RPMI8226 (cell line): ENCODE measurements at places on chromosomes 12 and 14.

DNA sequence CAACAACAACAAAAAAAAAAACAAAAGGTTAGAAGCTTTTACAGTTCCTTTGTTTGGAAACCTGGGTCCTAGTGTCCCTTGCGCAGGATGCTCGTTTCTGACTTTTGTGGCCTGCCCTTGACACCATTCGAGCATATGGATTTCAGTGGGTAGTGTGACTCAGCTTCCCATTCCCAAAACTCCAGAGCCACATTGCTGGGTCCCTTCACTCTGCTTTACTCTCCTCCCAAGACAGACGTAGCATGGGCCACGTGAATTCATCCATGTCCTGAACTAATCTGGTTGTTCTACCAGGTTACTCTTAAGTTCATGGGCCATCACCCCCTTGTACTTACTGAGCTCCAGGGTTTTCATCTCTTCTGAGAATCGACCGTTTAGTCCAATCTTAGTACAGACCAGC lies 68.0 kb upstream of the MAX start:
- no peak for DNase-seq

GRCh38 chr14:99562856-99563748 lies 40.9 kb downstream of the CCDC85C start:
- no peak for DNase-seq

- no peak for DNase-seq
Observed at GRCh38 chr14:52103416-52103815, 34.6 kb upstream of the NID2 start.

DNA sequence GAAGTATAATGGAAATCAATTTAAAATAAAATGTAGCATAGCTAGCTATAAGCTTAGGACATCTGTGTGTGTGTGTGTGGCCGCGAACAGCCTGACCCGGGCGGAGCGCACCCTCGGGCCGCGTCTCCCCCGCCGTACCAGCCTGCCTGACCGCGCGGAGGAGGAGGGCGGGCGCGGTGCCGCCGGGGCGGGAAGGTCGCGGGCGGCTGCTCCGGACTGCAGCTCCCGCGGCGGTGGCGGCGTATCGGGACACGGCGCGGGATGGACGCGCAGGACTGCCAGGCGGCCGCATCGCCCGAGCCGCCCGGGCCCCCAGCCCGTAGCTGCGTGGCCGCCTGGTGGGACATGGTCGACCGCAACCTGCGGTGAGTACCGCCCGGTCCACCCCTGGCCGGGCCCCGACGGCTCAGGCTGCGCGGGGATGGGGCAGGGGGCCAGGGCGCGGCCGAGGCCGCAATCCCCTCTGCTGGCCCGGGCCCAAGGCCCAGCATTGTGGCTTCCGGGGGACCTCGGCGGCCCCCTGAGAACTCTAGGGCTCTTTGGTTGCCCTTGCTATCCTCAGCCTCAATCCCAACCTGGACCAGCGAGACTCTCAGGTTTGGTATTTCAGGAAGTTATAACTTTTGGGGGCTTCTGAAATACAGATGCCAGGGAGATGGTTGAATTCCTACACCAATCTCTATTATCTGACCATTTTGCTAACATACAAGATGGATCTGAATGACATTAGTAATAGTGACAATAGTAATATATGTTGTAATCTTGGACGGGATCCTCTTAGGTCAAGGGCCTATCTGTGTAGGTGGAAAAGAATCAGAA lies at the start of gene ABHD12B:
Gene ABHD12B (plus strand): TSS at position 140 of the 819 bp plus-strand sequence. CDS start 122 bp downstream, at position 262.
- DNase-seq = no peak

DNA sequence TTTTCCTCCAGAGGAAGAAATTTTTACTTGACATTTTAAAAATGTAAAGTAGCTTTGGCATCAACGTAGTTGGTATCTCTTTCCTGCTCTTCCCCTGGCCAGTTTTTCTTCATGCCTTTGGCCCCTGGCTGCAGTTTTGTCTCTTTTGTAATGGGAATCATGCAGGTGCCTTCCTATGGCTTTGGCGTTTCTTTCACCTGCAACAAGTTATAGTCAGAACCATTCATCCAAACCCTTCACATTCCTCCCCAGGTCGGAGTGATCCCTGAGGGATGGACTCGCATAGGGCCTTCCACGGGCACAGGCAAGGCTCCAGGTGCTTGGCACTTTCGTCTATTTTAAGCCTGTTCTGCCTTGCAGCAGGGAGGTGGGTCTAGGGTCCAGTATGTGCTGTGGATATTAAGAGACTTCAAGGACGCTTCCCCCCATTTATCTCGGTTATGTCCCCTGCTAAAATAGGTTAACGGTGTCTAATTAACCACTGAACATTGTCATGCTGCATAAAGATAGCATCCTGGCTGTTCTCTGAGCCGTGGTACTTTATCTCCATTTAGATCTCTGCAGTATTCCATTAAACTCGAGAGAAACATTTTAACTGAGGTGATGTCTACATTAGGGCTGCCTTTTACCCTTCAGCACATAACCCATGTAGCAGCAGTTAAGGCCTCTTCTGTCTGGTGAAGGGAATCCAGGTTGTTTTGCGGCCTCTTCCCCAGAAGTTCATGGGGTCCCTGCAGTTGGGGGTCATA lies 66.3 kb downstream of the IFT43 start:
- no peak for DNase-seq

DNA sequence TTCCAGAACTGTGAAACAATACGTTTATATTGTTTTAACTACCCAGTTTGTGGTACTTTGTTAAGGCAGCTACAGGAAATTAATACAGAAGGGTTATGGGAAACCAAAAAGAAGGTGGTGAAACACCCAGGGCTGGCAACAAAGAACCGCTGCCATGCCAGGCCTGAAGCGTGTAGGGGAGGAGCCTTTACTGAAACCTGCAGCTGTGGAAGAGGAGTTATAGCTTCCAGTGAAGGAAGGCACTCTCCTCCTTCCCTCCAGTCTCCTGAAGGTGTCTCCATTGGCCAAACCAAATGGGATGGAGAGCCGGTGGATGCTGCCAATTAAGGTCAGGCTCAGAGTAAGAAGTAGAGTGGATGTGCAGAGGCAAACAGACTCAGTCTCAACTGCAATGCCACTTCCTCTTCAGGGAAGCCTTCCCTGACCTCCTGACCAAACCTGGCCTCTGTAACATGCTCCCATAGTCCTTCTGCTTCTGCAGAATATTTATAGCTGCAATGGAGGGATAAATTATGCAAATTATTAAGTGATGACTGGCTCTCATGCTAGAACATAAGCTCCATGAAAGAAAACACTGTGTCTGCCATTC lies 168.3 kb downstream of the DAD1 start:
- DNase-seq = no peak

- no peak for DNase-seq
Observed at GRCh38 chr12:15627995-15628945, 160.9 kb downstream of the EPS8 start.

DNA sequence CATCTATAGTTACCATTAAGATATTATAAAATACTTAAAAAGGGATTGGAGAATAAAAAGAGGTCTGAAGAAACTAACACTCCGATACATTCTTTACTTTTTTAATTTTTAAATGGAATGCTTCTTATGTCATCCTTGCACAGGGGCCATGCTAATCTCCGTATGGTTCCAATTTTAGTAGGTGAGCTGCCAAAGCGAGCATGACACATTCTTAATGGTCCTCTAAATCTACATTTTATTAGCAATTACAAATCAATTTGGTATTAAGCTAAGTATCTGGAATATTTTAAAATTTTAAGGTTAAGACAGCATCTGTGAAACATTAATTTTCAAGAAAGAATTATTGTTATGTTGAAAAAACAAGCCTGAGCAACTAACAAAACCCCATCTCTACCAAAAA lies 6.2 kb upstream of the ARID4A start:
- no peak for DNase-seq

GRCh38 chr12:103757248-103757647 lies 83.8 kb downstream of the NT5DC3 start:
- DNase-seq = no peak

- no peak for DNase-seq
Observed at GRCh38 chr14:81533212-81533535, 479 bp downstream of the SEL1L start.

GRCh38 chr14:69741055-69741454 lies 25.9 kb upstream of the SRSF5 start:
- DNase-seq = no peak

- DNase-seq = no peak
Observed at GRCh38 chr12:106281804-106282203, 20.7 kb upstream of the TCP11L2 start.

DNA sequence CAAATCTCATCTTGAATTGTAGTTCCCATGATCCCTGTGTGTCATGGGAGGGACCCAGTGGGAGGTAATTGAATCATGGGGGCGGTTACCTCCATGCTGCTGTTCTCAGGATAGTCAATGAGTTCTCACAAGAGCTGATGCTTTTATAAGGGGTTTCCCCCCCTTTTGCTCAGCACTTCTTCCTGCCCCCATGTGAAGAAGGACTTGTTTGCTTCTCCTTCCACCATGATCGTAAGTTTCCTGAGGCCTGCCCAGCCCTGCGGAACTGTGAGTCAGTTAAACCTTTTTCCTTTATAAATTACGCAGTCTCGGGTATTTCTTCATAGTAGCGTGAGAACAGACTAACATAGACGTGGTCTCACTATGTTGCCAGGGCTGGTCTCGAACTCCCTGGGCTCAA lies 56.1 kb upstream of the EIF5 start:
- no peak for DNase-seq

DNA sequence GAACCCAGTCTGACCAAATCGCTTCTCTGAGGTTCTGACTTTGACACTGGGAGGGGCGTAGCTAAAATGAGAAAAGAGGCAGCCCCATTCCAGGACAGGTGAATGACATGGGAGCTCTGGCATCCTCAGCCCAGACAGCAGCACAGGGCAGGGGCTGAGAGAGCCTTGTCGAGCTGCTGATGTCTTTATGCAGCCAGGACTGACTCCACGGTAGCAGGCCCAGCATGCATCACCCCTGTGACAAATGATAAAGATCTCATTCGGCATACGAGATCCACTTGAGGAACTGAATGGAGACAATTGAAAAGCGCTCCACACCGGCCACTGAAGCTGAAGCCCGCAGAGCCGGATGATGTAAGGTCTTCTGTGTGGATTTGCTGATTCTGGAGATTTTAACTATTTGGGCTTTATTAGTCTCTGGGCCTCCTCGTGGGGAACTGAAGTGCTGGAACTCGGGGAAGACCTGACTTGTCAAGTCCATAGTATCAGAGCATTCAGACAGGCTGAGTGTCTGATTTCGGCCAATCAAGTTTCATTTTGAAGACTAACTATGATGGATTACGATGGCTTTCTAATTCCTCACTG lies 56.9 kb upstream of the MAP1LC3B2 start:
- no peak for DNase-seq

DNA sequence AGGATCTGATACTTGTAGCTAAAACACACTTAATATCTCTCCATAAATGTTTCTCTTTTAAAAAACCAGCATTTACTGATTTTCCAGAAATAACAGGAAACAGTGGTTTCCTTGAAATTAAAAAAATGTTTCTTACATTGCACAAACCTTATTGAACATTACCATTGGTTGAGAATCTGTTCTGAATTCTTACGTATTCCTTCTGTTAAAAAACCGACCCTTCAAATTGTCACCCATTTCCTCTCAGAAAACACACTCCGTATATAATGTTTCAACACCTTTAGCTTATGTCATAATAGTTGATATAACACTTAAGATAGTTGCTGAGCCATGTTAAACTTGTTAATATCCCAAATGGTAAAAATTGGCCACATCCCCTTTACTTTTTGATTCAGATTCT lies 51.2 kb downstream of the MSRB3 start:
- DNase-seq = no peak

DNA sequence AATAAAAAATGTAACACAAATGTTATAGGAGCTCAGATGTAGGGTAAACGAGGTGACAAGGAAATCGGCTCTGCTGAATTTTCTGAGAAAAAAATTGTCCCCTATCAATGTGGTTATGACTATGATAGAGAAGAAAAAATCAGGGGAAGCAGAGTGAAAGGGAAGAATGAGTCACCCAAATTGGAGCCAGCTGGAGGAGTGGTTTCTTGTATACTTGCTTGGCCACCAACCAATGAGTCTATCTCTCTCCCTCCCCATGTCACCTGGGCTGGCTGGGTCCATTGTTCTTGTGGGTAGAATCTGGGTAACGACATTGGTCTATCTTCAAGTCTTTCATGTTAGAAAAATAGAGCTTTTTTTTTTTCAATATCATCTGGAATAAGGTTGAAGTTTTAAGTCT lies 196.6 kb upstream of the FLRT2 start:
- no peak for DNase-seq

DNA sequence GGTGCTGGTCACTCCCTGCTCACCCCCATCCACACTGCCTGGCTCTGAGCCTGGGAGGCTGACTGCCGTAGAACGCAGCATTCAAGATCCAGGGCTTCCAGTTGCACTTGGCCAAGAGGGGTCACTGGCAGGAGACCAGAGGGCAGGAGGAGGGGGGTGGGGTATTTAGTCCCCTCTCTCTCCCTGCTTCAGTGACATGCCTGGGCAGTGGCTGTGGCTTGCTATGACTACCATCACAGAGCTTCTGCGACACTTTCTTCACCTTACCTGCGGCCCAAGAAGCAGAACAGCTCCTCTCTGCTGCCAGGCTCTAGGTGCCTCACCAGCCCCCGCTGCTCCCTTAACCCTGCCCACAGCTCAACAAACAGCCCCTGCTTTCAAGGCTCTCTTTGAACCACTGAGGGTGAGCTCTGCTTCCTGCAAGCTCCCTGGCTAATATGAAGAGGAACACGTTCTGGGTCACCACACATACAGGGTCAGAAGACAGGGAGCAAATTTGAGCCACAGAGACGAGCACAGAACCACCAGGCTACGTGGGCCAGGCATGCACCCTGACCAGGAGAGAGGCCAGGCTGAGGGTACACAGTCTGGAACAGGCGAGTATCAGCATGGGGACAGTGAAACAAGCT lies 55.7 kb downstream of the ITPK1 start:
- DNase-seq = no peak

DNA sequence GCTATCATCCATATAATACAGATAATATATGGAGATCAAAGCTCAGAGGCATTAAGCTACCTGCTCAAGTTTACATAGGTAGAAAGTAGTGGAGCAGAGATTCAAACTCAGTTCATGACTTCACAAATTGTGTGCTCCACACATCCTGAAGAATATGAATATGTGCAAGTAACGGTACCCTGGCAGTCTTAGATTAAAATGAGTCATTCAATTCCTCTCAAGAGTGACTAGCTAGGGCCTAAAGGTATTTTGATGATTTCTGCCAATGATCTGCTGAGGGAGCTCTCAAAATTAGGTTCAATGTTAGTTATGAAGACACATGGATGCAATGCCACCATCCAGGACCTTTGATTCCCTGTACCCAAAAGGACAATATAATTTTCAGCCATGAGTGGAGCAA lies 58.9 kb downstream of the GRIP1 start:
- DNase-seq = no peak

GRCh38 chr12:110908377-110909152 lies 11.8 kb downstream of the MYL2 start:
- no peak for DNase-seq

GRCh38 chr12:124515981-124516380 lies 51.4 kb downstream of the NCOR2 start:
- DNase-seq = no peak

DNA sequence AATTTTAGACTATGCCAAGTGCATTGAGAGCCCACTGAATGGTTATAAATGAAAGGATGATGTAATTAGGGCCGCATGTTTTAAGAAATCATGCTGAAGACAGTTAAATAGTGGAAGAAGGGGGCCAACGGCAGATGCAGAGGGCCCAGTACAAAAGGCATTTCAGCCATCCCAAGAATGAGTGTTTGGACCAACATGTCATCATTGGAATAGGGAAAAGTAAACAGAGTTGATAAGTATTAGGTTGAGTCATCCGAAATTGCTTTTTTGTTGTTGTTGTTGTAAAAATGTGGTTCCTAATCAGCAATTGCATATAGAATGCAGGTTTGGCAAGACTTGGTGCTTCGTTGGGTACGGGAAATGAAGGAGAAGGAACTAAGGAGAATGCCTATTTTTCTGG lies 29.5 kb downstream of the BMP4 start:
- DNase-seq = no peak
